ENCODE measurements at places on chromosomes 7 and 10.

DNA sequence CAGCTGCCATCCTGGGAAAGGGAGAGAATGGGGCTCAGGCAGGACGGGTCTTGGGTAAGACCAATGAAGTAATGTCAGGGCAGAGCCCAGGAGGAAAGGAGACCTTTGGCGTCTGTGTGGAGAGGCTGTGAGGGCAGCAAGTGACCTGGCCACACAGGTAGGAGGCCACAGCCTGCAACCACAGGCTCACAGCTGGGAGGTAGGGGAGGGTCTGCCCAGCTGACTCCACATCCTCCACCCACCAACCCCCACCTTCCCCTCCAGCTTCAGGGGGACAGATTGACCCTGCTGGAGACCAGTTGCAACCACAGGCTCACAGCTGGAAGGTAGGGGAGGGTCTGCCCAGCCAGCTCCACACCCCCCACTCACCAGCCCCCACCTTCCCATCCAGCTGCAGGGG lies 262.2 kb upstream of the TCERG1L start:
- no peak for DNase-seq

GRCh38 chr10:69633673-69634635 lies 3.9 kb downstream of the FAM241B start:
- no peak for DNase-seq

DNA sequence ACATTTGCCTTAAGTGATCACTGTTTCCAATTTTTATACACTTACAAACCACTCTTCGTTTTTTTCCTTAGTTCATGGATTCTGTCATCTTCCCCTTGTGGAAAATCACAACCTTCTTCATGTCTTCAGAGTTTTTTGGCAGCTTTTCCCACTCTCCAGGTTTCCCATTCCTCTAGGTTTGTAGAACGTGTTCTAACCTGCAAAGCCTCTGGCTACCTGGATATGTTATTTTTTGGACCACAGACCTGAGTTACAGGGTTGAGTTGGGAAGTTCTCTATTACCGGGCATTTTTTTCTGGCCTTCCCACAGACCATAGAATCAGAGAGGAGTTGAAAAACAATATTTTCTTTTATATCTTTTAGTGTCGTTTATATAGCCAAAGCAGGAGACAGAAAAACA lies 30.2 kb downstream of the NRG3 start:
- DNase-seq: no peak

GRCh38 chr10:65348637-65349036 lies 1577.2 kb upstream of the LRRTM3 start:
- no peak for DNase-seq

DNA sequence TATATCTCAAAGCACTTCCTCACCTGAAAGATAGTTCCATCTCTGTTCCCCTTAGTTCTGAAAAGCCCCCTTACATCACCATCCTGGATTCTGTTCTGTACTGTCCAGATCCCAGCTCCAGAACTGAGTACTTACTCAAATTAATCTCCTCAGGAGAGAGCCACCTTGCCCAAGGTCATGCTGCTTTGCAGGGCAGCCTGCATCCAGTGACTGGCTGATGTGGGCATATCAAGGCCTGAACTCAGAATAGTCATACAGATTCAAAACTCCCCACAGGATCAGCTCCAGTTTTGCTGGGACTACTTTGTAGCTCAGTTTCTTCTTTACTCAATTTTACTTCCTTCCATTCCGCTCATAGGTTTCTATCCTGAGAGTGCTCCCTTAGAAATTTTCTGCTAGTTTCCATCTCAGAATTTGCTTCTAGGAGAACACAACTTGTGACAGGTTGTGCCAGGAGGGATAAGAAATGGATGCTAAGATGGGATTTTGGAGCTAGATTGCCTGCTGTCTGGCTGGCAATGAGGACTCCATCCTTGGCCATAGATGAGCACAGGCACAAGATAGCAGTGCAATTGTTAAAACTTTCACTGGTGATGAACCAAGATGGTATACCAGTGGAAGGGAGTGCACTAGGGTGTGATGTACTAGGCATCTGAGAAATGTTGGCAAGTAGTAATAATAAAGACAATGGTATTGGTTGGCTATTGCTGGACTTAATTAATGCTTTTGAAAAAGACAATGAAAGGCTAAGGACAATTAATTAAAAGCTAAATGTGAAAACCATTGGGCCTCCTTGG lies 17.3 kb downstream of the SRGN start:
- no peak for DNase-seq

DNA sequence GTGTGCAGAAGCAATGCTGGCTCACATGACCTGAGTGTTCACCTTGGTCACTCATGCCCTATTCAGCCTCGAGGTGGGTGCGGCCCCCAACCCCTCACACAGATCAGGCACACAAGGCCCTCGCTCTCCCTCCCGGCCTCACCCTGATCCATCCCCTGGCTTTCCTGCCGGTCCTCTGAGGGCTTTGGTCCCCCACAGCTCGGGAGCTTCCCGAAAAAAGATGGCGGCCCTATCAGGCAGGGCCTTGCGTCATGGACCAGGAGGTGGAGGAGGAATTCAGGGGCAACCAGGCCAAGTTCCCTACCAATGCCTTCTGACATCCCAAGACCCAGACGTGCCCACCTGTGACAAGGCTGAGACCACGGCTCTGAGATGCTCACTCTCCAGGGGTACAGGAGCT lies 43.7 kb upstream of the DNAAF5 start:
- DNase-seq: no peak

GRCh38 chr10:56881218-56881617 lies 520.2 kb upstream of the ZWINT start:
- no peak for DNase-seq

DNA sequence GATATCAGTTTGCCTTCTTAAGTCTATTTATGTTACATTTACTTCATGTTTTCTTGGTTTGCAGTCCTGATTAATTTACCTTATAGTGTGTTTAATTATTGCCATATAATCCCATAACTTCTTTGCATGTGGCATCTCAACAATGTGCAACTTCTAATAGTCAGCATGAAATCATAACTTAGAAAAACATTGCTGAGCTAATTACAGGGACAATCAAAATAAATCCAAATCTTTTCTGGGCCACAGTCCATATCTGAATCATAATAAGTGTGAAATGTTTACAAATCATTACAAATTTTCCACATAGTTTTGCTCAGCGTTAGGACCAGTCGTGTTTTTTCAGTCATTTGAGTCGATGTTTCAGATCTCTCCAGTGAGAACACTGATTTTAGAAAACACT lies 29.1 kb upstream of the CABCOCO1 start:
- no peak for DNase-seq

DNA sequence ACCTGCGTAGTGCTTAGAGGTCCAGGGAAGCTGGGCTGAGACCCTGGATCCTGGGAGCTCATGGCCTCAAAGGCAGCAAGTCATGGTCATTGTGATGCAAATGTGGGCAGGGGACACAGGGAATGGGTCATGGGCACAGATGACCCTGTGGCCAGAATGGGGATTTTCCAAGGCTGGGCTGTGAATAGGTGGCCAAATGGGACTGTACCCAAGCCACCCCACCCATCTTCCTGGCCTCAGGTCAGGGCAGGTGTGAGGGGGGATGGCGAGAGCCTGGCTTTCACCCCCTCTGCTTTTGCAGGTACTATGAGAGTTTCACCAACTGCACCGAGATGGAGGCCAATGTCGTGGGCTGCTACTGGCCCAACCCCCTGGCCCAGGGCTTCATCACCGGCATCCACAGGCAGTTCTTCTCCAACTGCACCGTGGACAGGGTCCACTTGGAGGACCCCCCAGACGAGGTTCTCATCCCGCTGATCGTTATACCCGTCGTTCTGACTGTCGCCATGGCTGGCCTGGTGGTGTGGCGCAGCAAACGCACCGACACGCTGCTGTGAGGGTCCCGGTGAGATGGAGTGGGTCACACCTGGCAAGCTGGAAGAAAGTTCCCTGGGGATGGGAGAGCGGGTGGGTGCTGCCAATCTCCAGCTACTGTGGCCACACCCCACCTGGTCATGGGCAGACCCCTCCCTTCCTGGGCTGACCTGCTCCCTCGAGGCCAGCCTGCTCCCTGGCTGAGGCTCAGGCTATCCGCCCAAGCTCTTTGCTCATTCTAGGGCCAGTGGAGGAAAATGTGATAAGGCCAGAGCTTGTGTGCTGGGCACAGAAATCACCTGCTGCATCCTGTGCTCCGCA lies 25.5 kb downstream of the RAMP3 start:
- DNase-seq: no peak

DNA sequence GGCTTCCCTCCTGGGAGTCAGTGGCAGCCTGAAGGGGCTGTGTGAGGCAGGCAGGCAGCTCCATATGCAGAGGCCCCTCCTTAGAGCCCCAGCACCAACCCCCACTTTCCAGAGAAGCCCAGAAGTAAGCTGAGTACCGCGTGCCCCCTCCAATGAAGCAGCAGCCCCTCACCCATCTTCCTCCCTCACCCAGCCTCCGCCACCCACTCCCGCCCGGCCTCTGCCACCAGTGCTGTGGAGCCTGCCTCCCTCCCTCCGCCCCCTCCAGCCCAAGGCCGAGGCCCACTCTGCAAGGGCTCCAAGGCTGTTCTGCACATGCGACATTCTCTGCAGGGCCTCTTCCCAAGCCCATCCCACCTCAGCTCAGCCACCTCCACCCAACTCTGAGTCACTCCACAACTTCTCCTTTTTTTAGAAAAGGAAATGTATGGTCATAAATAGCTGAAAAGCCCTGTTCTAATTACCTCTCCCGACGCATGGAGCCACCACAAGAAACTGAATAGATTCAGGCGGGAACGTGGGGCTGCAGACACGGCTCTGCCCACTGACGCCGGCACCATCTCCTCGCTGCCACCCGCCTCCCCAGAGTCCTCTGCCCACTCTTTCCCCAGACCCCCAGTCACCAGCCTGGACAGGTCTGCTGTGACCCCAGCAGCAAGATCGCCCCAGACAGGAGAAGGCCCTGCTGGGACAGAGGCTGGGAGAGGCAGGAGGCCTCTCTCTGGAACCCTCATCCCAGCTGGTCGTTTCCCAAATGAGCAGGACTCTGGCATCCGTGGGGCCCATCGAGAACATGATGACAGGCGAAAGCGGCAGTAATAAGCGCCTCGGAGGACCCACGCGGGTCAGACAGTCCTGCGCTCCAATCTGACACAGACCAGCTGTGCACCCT lies 213.9 kb downstream of the MAD1L1 start:
- no peak for DNase-seq

DNA sequence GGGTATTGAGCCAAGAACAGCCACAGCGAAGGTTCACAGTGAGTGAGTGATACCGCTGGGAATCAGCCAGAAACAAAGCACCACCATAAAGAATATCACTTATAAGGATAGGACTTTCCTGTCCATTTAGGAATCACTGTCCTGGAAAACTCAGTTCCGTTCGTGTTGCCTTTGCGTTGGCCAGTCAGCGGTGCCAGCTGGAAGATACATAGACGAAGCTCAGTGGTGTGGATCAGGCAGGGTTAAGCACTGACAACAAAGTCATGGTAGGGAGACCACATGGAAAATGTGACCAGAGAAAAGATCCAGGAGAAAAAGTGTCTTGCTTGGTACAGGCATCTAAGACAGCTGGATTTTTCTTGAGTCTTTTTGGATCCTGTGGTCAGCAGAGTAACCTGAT lies 579.7 kb upstream of the DPP6 start:
- DNase-seq: no peak

DNA sequence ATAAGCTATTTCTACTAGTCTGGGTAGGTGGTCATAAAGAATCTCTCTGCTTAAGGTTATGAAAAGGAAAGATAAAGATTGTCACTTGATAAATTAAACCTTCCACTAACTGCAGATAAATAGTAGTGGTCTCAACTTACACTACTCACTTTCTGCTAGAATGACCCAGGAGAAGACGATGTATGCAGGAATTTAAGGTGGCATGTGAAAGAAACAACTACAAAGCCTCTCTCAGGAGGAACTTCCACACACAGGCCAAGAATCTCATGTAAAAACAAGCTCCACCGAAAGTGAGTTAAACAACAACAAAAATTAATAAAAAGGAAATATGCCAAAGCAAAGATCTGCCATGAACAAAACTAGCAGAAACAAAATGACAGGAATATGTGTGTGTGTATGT lies 165.4 kb downstream of the CDC14C start:
- no peak for DNase-seq

GRCh38 chr7:82441669-82442478 lies 1.7 kb downstream of the CACNA2D1 start:
- DNase-seq: no peak

GRCh38 chr10:103204353-103205255 lies 11.5 kb upstream of the NT5C2 start:
- DNase-seq: no peak

- DNase-seq: no peak
Measured at GRCh38 chr10:97538411-97538810, 34.2 kb upstream of the ANKRD2 start.

DNA sequence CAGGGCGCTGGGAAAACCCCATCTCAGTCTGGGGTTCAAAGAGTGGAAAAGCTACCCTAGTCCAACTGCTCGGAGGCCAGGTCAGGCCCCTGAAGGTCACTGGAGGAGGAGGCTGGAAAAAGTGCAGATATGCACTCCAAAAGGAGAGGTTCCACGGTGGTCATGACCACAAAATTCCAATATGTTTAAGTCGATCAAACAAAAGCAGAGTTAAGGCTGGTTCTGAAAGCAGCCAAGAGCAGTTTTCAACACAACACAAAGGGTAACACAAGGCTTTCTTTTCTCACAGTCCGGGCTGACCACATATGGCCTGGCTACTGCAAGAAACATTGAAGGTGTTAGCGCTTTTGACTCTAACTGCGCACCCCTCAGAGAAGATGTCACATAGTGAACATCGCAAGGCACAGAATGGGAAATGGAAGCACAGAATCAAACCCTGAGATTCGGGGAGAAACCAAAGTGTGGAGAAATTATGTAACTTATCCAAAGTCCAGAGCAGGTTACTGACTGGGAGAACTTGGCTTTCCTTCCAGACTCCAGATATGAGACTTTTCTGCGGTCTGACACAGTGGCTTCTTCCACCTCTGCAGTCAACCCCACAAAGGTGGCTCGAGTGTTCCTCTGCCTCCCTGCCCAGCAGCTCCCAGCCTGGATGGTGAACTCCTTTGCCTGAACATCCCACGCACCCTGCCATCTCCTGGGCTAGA lies 1.3 kb upstream of the GRB10 start:
- no peak for DNase-seq

DNA sequence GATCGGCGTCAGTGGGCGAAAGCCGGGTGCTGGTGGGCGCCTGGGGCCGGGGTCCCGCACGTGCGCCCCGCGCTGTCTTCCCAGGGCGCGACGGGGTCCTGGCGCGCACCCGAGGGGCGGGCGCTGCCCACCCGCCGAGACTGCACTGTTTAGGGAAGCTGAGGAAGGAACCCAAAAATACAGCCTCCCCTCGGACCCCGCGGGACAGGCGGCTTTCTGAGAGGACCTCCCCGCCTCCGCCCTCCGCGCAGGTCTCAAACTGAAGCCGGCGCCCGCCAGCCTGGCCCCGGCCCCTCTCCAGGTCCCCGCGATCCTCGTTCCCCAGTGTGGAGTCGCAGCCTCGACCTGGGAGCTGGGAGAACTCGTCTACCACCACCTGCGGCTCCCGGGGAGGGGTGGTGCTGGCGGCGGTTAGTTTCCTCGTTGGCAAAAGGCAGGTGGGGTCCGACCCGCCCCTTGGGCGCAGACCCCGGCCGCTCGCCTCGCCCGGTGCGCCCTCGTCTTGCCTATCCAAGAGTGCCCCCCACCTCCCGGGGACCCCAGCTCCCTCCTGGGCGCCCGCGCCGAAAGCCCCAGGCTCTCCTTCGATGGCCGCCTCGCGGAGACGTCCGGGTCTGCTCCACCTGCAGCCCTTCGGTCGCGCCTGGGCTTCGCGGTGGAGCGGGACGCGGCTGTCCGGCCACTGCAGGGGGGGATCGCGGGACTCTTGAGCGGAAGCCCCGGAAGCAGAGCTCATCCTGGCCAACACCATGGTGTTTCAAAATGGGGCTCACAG lies 1.1 kb downstream of the EGFR start:
- no peak for DNase-seq
